ENCODE measurements at places on chromosomes 4 and X. TPM values are rescaled to one million over a fixed set of nuclear protein-coding genes. Genes with fewer than 3 reads are reported as not detected.

Gene UBE2K
- total RNA-seq, result 39.2 TPM

Gene HSFX3
- total RNA-seq, result not detected

Gene KCTD8
- 4.2 TPM for total RNA-seq

- DNase-seq, result no peak
Observed at GRCh38 chr4:73620115-73620792, at the start of gene RASSF6. RASSF6 (minus strand) TSS chr4:73620436; CDS start chr4:73611795, 8,641 bp downstream.

- no peak for DNase-seq
Observed at GRCh38 chr4:26220696-26221095, 100.1 kb upstream of the RBPJ start.

Data from thoracic aorta (tissue), 2 donors.